Stimulated activated CD4-positive, alpha-beta T cell treated with anti-CD3 and anti-CD28 coated beads, TNF-alpha, amount 100 ng/mL, for 1 hour (primary cell): ENCODE measurements at places on chromosomes 3 and 15.

DNA sequence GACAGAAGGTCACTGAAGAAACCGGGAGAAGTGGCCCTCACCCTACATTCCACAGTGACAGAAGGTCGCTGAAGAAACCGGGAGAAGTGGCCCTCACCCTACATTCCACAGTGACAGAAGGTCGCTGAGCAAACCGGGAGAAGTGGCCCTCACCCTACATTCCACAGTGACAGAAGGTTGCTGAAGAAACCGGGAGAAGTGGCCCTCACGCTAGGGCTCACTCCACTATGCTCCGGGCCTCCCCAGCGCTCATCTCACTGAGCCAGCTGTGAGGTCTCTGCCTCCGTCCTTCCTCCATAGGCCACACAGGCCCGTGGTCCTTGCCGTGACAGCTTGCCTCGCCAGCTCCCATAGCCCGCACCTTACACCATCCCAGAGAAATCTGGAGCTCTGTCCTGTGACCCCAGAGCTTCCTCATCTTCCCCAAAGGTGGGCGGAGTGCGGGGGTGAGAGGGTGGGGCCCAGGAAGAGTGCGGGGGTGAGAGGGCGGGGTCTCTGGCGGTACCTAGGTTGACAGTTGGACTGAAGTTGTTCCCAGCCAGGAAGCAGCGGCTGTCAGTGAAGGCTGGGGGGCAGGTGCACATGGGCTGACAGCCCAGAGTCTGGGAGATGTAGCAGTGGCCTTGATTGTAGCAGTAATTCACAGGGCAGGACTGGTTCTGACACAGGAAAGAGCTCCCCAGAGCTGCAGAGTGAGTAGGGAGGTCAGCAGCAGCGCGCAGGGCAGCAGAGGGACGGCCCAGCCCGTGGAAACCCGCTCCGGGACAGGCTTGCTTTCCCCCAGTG is 32.0 kb downstream of the MUC20 start:
- no peak for DNase-seq

GRCh38 chr3:97432914-97433313 is 331.6 kb upstream of the ARL6 start:
- no peak for DNase-seq

DNA sequence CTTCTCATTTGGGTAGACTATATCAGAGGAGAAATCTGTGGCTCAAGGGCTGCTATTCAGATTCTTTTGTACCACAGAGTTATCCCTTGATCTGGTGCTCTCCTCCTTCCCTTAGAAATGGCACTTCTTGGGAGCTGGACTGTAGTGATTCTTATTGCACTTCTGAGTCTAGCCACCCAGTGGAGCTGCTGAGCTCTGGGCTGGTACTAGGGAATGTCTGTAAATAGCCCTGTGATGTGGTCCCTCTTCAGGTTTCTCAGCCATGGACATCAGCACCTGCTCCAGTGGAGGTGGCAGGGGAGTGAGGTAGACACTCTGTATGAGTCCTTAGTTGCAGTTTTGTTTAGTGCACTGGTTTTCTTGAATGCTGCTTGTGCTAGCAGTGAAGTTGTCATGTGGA is 1292.6 kb downstream of the SI start:
- no peak for DNase-seq

DNA sequence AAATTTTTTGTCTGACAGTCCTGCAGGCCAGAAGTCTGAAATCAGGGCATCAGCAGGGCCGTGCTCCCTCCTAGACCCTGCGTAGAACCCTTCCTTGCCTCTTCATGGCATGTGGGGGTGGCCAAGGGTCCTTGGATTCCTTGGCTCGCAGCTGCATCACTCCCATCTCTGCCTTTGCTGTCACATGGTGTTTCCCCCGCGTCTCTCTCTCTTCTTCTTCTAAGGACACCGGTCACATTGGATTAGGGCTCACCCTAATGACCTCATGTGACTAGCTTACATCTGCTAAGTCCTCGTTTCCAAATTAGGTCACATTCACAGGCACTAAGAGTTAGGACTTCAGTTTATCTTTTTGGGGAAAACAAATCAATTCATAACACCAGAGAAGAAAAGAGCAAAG is 12.0 kb downstream of the SLCO3A1 start:
- no peak for DNase-seq

DNA sequence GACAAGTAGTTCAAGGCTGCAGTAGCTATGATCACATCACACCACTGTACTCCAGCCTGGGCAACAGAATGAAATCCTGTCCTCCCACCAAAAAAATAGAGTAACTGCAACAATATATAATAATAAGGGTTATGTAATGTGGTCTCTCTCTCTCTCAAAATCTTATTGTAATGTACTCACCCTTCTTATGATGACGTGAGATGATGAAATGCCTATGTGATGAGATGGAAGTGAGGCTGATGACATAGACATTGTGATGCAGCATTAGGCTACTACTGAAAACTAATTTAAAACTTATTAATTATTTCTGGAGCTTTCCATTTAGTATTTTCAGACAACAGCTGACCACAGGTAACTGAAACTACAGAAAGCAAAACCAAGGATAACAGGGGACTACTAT is 27.4 kb downstream of the TASOR start:
- DNase-seq: no peak

- DNase-seq: no peak
Observed at GRCh38 chr3:124597273-124597672, 133.0 kb upstream of the UMPS start.

GRCh38 chr3:52693071-52693470 is 7.2 kb downstream of the GNL3 start:
- no peak for DNase-seq

DNA sequence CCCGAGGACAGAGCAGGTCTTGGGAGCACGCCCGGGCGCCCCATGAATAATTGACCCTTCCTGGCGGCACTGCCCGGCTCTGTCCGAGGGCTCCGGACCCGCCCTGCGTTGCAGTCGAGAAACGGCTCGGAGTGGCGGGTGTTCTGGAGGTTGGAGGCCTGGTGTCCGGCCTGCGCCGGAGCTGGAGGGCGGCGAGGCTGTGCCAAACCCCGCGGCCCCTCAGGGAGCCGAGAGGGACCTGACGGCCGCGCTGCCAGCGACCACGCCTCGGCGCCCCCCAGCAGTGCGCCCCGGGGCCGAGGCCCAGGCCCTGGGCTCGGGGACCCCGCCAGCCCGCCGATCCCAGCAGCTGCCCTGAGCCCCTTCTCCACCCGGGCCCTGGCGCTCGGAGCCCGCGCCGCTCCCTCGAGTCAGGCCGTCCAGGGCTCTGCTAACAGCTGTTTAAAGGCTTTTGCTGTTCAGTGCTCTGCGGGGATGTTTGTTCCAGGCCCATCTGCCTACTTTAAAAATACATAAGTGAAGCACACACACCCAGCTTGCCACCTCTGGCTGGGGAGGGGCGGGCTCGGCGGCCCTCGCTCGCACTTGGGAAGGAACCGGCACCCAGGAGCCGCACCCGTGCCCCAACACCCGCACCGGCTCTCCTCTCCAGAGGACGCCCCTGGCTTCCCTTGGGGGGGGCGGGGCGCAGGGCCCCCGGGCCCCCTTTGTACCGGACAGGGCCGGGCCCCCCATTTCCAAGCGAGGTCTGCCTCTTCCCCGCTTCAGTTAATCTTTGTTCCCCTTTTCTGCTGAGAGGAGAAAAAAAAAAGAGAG is 730 bp upstream of the ZNF710 start:
- DNase-seq: no peak

DNA sequence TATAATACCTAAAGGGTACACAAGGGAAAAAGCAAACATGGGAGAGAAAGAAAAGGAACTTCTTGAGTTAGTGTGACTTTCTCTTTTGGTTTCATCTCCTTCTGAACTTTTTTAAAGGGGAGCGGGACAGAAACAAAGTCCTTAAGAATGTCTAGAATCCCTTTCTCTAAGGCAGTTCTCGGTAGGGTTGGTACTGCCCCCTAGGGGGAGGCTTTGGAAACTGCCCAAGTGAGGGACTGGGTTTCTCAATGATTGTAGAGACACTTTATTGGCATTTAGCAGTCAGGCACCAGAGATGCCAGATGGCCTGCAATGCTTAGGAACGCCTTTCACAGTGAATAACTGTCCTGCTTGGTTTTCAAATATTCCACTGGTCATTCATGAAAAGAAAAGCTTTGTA is 172.7 kb downstream of the WDR72 start:
- DNase-seq: no peak

- no peak for DNase-seq
Observed at GRCh38 chr3:126179825-126180476, 435 bp downstream of the ALDH1L1 start.

DNA sequence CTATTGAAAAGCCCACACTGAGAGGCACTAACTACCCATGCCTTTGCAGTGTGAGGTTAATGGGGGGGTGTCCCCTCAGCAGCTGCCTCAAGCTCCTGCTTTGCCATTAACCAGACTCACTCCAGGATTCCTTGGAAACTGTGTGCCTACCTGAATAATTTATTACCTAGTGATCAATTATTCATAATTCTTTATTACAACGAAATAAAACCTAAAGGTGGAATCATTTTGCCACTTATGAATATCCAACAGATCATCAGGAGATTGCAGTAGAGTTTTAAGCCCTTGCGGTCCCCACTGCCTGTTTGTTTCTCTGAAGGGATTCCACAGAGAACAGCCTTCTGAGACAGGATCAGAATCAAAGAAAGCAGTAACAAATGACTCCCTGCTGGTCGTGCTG is 23.3 kb downstream of the NEK11 start:
- DNase-seq: no peak

GRCh38 chr3:45976191-45977091 is 19.2 kb downstream of the FYCO1 start:
- no peak for DNase-seq

- no peak for DNase-seq
Observed at GRCh38 chr3:45781271-45781670, 15.1 kb downstream of the SLC6A20 start.

DNA sequence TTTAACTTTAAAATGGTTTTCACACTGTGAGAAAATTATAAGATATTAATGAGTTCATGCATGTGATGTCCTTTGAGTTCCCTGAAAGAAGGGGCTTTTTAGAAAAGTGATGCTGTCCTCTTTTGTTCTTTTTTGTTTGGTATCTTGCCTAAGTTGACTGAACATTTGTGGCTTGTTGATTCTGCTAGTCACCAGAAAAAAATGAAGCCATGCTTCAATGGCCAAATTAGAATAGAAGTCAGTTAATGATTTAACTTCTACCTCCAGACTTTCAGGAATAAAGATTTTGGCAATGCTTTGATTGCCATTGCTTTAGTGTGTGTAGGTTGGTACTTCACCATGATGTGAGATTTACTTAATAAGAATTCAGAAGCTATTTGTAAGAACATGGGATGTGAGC is 260.6 kb upstream of the NECTIN3 start:
- no peak for DNase-seq

DNA sequence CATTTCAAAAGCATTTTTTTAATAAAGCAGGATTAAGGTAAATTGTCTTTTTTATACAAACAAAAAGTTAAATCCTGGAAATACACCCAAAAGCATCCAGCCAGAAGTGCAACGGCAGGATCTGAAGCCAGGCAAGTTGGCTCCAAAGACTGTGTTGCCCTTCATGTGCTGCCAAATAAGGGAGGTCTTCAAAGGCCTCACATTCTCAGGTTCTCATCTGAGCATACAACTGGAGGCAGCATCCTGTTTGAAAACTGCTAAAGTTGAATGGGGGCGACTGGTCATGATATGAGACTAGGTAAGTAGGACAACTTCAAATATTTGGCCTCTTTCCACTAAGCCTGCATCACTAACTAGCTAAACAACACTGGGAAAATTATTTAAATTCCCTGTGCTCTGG is 52.2 kb downstream of the IMPG2 start:
- DNase-seq: no peak

DNA sequence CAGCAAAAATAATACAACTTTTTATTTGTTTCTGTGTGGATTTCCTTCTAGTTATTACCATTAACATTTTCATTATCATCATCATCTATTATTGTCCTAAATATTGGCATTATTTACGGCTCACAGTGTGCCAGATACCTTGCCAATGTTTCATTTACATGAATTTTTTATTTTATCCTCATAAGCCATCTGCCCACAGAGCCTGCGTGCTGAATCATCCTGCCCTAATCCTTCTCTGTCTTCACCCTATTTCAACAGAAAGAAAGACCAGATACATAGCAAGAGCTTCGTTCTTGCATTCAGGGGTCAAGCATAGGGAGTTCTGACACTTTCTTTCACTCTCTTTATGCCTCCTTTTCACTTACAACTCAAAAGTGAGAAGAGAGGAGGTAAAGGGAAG is 82.0 kb downstream of the KCNMB2 start:
- no peak for DNase-seq
